Left forelimb (tissue), 1 donor: ENCODE measurements at places on chromosomes 2 and 18.

DNA sequence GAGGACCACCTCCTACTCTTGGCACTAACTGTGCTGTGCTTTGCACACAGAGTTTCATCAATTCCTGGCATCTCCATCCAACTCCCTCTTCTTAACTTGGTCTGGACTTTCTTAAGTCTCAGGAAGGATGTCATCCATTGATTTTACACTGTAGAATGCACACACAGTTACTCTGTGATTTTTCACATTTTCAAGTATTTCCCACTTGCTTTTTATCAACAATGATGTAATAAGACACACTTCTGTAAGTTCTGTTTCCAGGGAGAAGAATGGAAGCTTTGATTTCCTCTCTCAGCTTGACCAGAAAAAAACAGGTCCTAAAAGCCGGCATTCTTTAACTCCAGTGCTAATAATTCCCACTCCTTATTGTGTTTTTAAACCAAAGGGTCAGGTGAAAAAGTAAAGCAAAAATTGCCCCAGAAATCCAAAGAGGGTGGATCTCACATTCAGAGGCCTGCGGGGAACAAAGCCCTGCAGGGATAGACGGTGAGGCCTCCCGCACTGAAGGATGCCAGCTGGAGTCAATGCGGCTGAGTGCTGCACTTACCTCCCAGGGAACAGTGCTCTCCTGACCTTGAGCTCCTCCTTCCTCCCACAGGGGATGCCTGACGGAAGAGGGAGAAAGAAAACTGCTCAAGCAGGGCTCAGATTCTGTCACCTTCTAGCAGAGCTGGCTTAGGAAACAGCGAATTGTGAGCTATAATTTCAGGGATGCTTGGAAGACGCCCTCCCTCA, 83.1 kb downstream of the PDCL3 start:
- DNase-seq: no peak

GRCh38 chr2:158716121-158716791, 78.9 kb upstream of the DAPL1 start:
- no peak for DNase-seq

- no peak for DNase-seq
Measured at GRCh38 chr18:57660961-57661360, 39.3 kb upstream of the NARS1 start.

DNA sequence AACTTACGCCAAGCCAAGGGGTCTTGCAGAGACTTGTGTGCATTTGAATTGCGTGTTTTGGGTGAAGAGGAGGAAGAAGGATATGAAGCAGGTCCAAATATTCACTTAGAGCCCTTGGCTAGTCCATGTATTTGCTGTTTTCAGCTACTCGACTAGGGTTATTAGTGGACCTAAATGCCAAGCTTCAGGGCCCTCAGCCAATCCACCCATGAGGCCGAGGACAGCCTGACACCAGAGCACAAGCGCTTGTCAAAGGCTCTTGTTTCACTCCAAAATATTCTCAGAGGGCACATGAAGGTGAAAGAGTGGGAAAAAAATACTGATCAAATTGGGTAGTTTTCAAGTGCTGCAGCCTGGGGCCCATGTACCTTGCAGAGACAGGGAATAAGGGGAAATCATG, 174.8 kb upstream of the ACAA2 start:
- DNase-seq: no peak

DNA sequence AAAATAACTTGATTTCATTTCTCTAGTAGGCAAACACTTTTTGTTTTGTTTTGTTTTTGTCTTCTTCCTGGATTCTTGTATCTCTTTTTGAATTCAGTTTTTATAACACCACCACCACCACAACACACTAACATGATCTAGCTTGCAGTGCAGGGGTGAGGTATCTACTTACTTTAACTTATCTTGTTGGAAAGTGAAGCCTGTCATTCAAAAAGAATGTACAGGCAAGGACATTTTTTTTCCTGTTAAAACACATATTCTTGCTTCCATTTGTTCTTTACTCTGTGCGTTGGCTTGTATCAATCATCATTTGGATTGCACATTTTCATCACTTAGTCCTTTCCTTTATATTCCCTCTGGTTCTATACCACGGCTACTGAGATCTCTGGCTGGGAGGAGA, 824.2 kb downstream of the PLCL1 start:
- DNase-seq: no peak

GRCh38 chr2:204150721-204151120, 214.2 kb downstream of the ICOS start:
- DNase-seq: no peak

DNA sequence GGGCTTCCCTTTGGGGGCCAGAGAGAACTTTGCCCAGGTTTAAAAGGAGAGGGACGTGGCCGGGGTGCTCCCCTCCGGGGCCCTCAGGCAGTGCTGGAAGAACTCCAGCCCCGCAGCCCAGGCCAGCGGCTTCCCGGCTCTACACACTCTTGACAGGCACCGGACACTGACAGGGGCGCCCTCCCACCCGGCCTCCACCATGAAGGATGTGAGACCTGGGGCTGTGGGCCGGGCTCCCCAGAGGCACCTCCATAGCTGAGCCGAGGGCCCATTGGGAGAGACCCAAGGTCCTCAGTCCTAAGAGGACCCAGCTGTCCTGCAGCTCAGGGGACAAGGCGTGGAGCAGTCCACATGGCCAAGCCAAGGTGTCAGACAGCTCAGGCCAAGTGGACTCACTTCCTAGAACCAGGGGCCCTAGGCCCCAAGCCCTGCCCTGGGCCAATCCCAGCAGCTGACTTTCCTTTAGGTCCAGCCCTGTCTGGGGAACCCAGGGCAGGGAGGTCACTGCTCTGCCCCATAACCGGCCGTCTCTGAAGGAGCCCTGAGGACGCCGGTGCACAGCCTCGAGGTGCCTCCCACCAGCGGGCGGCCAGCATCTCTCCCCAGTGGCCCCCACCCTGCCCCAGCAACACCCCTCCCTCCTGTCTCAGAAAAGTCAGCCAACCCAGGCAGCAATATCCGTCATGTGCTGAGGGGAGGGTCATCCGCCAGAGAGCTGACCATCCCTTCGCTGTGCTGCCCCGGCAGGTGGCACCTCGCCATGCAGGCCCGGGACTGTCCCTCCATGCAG, 51.8 kb downstream of the BIN1 start:
- no peak for DNase-seq

DNA sequence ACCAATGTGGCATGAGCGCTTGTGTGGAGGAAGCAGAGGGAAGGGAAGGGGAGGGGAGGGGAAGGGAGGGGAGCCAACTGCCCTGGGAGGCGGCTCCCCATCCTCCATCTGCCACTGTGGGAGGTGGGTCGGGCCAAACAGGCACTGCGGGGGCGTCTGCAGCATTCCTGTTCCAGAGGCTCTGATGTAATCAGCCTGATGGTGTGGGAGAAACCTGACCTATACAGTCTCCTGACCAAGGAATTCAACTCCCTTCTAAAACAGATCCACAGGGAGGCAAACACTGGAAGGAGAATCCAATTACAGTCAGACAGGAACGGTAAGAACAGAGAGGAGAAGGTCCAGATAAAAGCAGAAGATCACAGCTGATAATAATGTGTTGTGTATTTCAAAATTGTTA, 88.8 kb downstream of the CD8B2 start:
- no peak for DNase-seq
